ENCODE measurements at places on chromosomes 1 and 21.

GRCh38 chr1:56811331-56811730 is 7.9 kb downstream of the FYB2 start:
- no peak for DNase-seq

- DNase-seq: no peak
Measured at GRCh38 chr1:59236721-59237545, 60.0 kb upstream of the FGGY start.

DNA sequence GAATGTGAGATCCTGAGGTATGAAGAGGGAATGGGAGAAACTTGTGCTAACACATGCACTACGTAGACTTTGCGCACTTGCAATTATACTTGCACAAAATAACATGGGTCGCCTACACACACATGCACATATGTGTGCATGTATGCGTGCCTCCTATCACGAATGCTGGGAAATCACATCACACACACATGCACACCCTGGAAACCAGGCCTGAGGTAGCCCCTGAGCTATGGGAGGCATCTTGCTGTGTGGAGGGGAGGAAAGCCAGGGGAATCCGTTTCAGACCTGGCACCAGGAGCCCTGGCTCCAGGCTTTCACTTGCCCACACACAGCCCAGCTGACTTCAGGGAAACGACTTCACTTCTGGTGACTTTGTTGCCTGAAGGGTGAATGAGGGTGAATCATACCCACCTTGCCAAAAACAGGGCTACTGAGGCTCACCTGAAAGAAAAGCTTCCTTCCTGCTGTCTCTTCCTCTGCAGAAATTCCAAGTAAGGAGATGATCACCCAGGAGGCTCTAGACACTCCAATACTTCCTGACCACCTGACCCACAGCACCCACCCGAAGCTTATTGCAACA is 136.0 kb upstream of the NGF start:
- DNase-seq: no peak

DNA sequence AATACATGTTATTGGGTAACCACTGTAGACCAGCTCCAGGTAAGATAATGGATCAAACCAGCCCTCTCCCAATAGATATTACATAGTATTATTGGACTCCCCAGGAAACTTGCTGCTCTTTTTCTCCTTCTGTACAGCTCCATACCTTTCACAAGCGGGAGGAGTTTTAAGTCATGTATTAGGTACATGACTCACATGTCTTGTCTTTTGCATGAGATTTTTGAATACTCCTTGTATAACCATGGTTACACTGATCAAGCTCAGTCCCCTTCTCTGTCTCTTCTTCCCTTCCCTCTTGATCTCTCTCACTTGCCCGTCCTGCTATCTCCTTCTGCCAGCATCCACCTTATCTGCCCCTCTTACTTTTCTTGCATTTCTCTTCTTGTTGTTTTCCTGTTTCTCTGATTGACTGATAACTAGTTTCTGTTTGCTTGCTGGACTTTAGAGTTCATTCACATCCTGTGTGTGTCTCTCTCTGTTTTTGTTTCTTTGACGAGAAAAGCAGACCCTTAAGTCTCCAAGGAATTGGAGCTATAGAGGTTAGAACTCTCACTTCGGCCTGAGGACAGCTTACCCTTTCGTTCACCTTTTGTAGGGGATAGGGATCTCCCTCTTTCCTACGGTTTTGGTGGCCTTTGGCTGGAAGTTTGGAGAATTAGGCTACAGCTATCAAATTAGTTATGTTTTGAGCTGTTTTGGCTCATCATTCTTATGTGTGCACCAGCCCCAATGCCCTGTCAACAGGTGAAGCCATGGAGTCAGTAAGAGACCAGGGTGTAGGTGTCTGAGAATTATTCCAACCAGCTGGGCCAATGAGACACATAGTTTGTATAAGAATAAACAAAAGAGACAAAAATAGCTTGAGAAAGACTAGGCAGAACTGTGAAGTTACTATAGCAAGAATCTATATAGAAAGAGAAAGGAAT is 49.0 kb upstream of the ASB17 start:
- DNase-seq: no peak

DNA sequence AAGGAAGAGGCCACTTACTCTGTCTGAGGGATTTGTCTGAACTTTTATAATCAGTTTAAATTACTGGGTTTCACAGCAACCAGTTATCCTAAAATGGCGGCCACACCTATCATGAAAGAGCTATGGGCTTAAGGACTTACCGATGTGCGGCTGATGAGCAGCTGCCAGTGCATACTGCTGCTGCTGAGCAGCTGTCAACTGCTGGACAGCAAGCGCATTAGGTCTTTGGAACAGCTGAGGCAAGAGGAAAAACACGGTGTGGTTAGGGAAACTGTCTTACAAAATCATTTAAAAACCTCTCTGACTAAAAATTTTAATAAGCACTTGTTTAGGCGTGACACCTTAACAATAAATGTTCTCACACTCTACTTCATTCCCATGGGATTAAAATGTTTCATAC is 72.6 kb upstream of the SDC3 start:
- DNase-seq: no peak

- DNase-seq: no peak
Measured at GRCh38 chr1:152501704-152502103, 8.9 kb upstream of the LCE5A start.

DNA sequence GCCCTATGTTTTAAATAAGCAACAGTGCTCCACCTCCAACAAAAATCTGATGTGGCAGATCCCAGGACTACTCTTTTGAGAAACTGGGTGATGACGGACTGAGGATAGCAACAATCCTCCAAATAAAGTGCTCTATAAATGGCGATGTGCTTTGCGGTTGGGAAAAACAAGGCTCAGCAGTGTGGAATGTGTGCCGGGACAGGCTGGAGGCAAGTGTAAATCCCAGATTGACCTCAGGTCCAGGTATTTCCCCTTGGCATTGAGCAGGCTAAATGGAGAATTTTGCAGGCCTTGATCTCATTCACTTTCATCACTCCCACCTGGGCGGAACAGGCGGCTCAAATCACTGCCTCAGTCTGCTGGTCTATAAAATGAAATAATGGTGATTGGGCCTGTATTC is 35.1 kb downstream of the LRRC42 start:
- no peak for DNase-seq

GRCh38 chr1:17639703-17640340 is 100.3 kb downstream of the ARHGEF10L start:
- no peak for DNase-seq

DNA sequence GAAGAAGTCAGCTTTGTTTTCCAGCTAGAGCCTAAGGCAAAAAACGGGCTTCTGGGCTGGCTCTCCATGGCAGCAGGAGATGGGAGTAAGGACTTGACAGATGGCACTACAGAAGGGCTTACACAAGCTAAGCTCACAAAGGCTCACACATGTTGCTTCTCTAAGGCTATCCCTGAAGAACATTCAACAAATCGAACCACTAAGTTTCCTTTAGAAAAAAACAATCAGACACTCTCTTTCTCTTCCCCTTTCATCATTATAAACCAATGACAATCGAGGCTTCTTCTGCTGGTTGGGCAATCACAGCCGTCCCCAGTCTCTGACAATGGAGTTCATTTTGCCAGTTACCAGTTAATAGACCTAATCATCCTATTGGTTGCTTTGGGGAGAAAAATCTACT is 40.5 kb downstream of the TRIT1 start:
- no peak for DNase-seq

GRCh38 chr1:235504122-235504493 is at the start of gene B3GALNT2:
TSS of gene B3GALNT2 (minus strand) at chr1:235504452. CDS start at chr1:235504252, 200 bp downstream.
- DNase-seq: no peak

- peak; percentile 20 for DNase-seq
Measured at GRCh38 chr1:48266576-48266975, 44.1 kb downstream of the SLC5A9 start.

DNA sequence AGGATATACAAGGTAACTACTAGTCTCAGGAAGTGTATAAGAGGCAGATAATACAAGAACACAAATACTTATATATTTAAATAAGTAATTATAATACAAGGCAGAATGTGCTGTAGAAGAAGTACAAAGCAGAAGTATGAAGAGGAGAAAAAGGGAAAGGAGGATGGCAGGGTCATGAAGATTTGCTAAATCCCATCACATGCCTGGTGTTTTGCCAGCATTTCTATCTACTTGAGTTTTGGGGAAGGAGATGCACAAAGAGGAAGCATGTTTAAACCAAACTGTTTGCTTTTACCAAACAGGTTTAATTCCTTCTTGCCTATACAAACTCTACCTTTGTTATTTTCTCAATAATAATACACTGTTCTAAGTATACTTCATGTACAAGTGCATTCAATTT is 60.9 kb upstream of the PODN start:
- no peak for DNase-seq

DNA sequence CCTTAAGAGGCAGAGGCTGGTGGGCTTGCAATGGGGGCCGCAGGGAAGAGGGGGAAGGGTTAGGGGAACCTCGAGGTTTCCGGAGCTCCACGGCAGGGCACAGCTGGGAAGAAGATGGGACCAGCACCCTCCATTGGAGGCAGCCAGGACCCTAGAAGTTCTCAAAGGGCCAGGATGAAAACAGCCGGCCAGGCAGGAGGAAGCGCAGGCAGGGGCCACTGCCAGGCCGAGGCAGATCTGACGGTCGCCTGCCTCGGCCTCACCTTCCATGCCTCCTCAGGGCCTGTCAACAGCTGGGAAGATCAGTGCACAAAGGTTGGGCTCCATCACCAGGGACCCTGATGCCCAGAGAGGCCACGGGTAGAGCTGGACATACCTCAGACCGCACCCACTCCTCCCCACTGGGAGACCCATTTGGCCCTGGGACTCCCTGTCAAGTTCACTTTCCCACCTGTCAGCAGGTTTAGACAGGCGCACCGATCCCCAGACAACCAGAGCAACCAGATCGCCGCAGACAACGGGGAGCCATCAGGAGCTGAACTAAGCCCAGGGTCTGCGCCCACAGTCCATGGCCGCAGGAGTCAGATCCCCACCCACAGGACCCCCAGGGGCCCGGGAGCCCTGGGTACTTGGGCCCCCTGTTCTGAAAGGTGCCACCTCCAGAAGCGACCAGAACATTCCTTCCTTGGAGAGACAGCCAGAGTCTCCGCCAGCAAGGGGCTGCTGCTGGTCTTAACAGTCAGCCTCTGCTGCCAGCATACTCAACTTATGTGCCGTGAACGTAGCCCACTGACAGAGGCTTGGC is 2.2 kb downstream of the SLC19A1 start:
- DNase-seq: no peak

DNA sequence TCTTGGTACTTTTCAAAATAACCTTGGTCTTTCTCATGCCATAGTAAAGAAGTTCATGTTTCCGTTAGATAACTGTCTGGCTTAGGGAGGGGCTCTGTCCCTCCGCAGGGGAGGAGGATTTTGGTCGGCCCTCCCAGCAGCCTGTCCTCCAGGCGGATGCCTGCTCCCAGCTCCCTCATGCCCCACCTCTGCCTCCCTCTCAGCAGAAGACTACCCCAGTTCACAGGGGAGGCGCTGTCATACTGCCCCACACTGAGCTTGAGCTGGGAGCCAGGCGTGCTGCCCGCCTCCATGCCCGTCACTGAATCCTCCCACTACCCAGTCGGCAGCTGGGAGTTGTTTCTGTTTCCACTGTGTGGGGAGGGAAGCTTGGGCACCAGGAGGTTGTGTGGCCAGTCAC is 127.3 kb downstream of the CAMTA1 start:
- no peak for DNase-seq

GRCh38 chr1:150596976-150597375 is 17.6 kb upstream of the MCL1 start:
- no peak for DNase-seq

DNA sequence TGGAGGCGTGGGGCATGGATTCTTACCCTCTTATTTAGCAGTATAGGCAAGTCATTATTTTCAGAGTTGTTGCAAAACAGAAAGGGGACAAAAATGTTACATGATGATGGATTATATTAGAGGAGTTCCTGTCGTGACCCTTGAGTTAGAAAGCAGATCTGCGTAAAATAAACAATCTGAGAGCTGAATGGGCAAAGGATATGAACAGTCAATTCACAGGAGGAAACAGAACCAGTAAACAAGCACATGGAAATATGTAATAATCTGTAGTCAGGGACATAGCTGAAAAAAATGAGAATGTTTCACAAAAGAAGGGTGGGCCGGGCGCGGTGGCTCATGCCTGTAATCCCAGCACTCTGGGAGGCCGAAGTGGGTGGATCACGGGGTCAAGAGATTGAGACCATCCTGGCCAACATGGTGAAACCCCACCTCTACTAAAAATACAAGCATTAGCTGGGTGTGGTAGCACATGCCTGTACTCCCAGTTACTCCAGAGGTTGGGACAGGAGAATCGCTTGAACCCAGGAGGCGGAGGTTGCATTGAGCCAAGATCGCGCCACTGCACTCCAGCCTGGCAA is 20.9 kb downstream of the RCAN1 start:
- DNase-seq: no peak

DNA sequence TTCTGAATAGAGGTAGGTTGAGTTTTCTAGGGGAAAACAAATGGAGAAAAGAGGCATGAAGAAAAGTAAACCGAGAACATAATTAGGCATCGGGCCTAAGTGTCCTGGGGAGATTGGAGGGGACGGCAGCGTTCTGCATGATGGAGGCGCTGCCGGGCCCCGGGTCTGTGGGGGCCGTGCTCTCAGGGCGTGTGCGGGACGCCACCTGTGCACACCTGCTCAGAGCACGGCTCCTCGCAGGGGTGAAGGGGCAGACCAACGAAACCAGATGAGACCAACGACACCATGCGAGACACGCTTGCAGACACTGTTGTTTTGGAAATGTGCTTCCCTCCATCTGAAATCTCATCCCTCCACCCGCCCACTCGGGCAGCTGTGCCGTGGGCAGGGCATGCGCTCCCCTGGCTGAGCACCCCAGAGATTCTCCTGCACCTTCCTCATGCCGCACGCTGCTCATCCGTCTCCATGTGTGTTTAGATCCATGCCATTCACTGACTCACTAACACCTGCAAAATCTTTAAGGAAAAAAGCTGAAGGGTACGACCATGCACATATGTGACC is 28.2 kb upstream of the TRAPPC10 start:
- no peak for DNase-seq

Data from skin of body (tissue), 3 donors.